ENCODE measurements at places on chromosomes 4 and X.
A peak's percentile ranks its signal among the peaks of the same experiment; 100 is the strongest.

DNA sequence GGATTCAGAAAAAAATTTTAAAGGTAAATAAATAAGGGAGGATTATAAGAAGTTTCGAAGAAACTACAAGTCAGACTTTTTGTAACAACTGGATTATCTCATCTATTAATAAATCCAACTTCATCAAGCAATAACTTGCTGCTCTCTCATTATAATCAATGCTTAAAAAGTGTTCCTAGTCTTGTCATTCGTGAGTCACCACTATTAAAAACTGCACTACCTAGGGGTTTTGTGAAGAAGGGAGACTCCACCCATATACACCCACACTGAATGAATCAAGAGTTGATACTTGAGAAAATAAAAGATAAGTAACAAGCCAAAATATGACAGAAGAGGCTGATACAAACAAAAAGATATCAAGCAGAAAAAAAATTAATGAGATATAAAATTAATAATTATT is 360.5 kb downstream of the ZNF674 start:
- no peak for DNase-seq

- no peak for DNase-seq
Observed at GRCh38 chrX:16705370-16705769, 7.1 kb downstream of the CTPS2 start.

DNA sequence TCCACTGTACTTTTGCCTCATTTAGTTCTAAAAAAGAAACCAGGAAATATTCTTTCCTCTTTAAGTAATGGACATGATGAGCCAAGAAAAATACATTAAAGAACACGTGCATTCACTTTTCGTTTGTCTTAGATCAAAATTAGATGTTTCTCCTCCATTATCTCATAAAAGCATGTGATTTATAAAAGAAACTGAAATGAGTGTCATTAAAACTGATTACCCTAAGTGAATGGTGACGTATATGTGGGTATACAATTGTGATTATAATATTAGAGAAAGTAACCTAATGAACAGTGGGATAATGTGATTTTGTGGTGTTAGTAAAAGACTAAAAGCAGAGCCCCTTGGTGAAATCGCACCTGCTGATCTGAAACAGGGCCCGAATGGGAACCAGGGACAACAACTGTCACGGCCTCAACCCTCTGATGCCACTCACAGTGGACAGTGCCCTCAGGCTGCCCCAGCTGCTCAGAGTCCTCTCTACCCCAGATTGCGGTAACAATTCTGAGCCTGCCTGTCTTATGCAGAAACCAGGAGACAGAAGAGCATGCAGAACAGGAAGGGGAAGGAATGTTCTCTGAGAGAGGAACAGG is 25.7 kb upstream of the HS6ST2 start:
- DNase-seq, result no peak

- no peak for DNase-seq
Observed at GRCh38 chr4:143585548-143585947, 72.0 kb downstream of the SMARCA5 start.

DNA sequence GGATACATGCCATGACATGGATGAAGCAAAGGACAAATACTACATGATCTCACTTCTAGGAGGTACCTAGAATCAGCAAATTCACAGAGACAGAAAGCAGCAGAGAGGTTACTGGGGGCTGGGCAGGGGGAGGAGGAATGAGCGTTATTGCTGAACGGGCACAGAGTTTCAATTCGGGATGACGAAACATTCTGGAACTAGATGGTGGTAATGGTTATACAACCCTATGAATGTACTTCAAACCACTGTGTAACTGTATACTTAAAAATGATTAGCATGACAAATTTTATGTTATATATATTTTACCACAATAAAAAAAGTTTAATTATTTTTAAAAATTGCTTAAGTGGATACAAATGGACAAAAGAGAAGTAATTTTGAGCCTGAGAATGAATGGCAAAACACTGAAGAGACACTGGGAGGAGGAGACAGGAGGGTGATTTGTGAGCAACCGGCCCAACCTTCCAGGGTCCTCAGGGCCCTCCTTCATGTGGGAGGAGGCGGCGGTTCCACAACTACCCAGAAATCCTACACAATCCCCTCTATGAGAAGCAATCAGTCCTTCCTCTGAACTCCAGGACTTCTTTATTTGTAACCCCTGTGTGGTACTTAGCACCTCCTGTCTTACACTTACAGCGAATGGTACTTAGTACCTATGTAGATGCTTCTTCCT is 14.1 kb downstream of the ACSL1 start:
- DNase-seq, result no peak

DNA sequence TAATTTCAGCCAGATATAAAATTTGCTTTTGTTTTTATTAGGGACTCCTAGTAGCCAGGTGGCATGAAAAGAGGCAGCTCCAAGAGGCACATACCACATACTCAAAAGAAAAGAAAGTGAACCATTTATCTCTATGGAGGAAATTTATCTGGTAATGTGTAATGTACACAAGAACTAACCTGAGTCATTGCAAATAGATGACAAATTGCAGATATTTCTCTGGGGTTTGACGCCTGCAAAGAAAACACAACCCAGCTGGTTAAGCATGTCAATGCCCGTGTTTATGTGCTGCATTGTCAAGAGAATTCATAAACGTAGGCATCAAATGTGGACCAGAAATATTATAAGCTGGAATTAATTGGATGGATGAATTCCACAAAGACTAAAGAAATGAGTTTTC is 46.9 kb upstream of the PHKA2 start:
- DNase-seq, result no peak

DNA sequence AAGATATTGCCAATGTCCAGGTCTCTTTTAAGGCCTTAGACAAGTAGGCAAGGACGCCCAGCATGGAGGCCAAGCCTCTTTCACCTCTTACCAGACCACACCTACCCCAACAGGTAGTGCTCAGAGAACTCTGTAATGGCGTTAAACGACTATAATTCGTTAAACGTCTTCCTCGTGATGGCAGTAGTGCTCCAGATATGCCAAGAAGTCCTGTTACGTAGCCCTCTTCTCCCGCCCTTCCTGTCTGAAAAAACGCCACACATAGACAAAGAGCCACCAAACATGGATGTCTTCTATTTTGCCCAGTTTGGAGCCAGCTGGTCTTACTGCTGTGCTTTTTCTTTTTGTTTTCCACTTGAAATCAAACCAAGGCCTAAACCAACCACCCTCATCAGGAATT is 190.7 kb downstream of the OR13H1 start:
- DNase-seq, result peak; percentile 42

- no peak for DNase-seq
Observed at GRCh38 chr4:52192721-52193135, 141.6 kb downstream of the SPATA18 start.

GRCh38 chrX:134692990-134693389 is 34.7 kb upstream of the PLAC1 start:
- no peak for DNase-seq

DNA sequence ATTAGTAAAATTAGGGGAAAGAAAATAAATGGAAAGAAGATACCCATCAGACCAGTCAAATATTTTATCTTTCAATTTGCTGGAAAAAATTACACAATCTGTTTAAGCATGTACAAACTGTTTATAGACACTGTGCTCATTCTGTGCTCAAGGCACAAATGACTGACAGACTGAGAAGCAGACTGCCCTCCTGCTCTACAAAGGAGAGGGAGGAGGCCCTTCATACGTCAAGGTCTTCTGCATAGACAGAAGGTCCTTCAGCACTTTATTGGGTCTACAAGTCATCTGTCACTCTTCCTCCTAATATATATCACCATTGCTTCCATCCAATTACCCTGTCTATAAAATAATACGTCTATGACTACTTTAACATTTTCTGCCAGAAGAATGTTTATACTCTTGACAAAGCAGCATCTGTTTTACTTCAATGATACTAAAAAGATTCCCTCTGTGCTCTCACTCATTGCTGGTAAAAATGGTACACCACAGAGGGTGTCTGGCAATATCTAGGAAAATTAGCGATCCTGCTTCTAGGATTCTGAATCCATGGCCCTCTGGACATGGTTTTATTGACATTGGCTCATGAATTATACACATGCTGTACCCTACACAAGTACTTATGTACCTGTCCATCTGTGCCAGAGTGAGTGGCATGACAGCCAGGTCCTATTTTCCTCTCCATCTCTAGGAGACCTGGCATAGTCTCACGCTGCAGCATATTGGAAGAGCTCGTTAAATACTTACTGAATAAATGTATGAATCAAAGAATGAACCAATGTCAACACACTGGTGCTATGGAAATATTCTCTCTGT is 11.3 kb downstream of the SLC10A6 start:
- no peak for DNase-seq

DNA sequence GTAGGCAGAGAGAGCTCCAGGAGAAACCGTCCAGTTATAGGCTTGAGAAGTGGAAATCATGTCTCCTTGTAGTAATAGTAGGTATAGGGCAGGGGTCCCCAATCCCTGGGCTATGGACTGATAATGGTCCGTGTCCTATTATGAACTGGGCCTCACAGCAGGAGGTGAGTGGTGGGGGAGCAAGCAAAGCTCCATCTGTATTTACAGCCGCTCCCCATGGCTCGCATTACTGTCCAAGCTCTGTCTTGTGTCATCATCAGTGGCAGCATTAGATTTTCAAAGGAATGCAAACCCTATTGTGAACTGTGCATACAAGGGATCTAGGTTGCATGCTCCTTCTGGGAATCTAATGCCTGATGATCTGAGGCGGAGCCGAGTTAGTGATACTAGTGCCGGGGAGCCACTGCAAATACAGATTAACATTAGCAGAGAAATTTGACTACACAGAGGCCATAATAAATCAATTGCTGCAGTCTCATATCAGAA is 67.6 kb downstream of the MRPL1 start:
- DNase-seq, result no peak

DNA sequence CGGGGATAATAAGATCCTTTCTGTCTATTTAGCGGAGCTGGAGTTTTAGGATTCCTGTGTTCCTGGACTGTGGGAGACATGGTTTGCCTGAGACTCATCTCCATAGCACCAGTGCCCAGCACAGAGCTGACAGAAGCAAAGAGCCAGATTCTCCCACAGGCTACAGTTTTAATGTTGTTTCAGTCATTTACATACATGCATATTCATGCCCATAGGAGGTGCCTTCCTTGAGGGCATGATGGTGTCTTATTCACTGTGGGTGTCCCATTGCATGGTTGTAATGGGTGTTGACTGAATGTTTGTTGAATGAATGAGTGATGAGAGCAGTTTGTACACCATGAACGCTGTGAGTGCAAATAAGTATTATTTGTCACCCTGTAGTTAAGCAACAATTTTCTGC is 260.6 kb downstream of the EVC2 start:
- no peak for DNase-seq

DNA sequence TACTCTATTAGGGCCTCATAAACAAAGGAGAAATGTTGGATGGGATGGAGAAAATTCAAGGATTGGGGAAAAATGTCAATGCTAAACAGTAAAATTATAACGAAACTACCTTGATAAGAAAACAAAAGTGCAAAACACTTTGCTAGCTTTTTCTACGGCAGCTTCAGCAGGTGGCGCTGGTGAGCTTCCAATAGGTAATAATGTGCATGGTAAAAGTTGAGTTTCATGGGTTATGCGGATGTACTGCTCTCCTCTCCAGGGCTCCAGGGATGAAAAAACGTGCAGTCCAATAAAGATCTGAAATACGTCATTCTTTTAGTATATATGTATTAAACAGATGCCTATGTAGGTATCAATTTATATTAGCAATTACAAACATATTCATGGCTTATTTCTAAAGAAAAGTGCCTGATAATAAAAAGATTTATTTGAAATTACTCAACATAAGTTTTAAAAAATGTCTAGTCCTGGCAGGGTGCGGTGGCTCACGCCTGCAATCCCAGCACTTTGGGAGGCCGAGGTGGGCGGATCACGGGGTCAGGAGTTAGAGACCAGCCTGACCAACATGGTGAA is 239.6 kb downstream of the GRXCR1 start:
- DNase-seq, result peak; percentile 18

DNA sequence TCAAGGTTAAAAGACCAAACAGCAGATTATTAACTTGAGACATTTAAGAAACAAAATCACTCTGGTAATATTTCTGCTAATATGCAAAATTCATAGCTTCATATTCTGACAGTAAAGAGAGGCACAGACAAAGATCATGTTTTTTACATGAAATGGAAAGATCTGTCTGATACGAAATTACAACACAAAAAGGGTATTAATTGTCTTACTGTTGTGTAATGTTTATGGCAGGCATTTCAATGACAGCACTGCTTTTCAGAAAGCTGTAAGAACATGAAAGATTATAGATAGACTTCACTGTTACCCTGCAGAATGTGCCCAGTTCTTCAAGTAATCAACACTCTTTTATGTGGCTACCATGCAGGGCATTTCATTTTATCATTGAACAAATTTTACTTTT is 15.4 kb downstream of the DCHS2 start:
- DNase-seq, result no peak

DNA sequence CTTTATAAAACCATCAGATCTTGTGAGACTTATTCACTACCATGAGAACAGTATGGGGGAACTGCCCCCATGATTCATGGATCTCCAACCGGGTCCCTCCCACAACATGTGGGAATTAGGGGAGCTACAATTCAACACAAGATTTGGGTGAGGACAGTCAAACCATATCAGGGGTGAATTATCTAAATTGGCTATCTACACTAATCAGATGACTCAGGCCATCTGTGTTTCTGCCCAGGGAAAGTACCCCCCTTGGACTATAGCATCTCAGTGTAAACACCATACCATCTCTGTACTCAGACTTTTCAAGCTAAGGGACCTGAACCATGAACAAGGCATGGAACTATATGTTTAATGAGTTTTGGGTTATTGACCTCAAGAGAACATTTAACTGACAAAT is 76.8 kb downstream of the LNX1 start:
- no peak for DNase-seq

- DNase-seq, result no peak
Observed at GRCh38 chr4:24328310-24328709, 256.0 kb downstream of the DHX15 start.

GRCh38 chr4:105520819-105521790 is 31.3 kb upstream of the ARHGEF38 start:
- peak; percentile 13 for DNase-seq

- peak; percentile 21 for DNase-seq
Observed at GRCh38 chrX:109856974-109857373, 123.9 kb upstream of the ACSL4 start.

DNA sequence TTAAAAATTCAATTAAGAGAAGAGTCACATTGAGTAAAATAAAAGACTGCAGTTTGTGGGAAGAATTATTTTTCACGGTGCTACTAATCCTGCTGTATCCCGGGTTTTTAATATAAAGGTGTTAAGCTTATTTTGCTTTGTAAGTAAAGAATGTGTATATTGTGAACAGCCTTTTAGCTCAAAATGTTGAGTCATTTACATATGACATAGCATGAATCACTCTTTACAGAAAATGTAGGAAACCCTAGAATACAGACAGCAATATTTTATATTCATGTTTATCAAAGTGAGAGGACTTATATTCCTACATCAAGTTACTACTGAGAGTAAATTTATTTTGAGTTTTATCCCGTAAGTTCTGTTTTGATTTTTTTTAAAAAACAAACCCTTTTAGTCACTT is 39.7 kb downstream of the IRS4 start:
- DNase-seq, result no peak

DNA sequence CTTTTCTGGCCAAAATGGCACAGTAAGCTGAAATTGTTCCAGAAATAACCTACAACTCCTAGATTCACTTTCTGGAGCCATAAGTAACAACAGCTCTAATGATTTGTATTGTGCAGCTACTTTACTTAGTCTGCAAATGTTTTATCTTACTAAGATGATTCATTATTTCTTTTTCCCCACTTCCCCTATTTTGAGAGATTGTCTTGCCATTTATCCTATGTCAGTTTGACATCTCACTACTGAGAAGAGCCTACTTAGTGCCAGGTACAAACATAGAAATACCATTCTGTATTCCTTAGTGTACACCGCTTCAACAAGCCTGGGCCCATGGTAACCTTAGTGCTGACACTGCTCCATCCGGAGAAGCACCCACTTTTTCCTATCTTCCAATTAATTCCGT is 13.8 kb upstream of the STK26 start:
- DNase-seq, result no peak

All from GM06990 (cell line).